ENCODE measurements at places on chromosomes 6 and 20.

DNA sequence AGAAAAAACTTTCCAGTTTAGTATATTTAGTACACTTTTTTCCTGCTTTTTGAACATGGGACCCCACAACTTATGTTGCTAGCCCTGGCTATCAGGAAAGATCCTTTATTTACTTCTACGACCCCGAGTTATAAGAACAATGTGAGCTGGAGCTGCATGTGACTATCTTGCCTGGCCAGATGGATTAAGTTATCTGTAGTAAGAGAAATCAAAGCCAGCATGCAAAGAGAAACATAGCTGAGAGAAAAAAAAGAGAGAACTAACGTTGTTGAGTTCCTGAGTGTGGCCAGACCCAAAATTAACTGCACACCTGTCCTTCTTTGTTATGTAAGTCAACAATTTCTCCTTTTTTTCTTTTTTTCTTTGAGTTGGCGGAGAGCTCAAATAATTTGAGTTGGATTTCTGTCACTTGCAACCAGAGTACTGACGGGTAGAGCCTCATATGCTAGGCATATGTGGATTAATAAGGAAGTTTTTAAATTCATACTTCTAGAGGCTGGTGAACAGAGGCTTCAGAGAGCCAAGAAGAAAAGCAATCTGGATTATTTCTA is 219.5 kb downstream of the HACE1 start:
- DNase-seq: no peak

GRCh38 chr6:43093436-43094289 is 17.5 kb downstream of the PTK7 start:
- no peak for DNase-seq

GRCh38 chr6:6331946-6332601 is 11.6 kb upstream of the F13A1 start:
- DNase-seq: no peak

DNA sequence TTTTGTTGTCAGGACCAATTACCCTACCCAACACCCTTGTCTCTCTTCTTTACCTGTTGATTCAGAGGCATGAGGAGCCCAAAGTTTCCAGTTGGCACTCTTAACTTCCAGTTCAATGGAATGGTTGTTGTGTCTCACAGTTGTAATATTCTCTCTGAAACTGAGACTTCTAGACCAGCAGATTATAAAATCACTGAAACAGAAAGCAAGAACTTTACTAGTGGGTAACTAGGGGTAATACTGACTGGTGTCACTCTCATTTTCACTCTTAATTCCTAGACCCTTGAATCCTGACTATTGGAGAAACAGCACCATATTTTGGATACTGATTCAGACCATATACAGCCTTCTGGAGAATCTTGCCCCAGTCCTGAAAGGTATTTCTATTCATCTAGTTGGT is 140.2 kb upstream of the MMS22L start:
- no peak for DNase-seq

- no peak for DNase-seq
These were observed 18.4 kb downstream of the LCA5 start for GRCh38 chr6:79518842-79519241.

- no peak for DNase-seq
These were observed 6.5 kb downstream of the PPP1R18 start for GRCh38 chr6:30679765-30680535.

- DNase-seq: no peak
These were observed 46.4 kb upstream of the CCDC28A start for GRCh38 chr6:138727182-138727581.

DNA sequence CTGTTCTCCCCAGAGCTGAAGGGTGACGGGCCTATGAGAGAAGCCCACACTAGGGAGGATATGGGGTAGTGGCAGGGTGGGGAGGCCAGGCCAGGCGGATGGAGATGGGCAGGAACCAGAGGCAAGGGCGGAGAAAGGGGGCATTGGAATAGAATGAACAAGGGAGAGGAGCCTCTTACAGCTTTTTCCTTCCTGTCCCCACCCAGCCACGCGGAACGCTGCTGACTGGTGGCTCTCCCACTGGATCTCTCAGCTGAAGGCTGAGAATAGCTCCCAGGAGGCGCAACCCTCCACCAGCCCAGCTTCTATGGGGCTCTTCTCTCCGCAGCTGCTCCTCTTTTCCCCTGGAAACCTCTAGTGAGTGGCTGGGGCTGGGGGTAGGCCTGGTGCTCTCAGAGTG is 10.8 kb downstream of the DLK2 start:
- DNase-seq: no peak

GRCh38 chr20:64161356-64162238 is 2.7 kb upstream of the MYT1 start:
- no peak for DNase-seq

DNA sequence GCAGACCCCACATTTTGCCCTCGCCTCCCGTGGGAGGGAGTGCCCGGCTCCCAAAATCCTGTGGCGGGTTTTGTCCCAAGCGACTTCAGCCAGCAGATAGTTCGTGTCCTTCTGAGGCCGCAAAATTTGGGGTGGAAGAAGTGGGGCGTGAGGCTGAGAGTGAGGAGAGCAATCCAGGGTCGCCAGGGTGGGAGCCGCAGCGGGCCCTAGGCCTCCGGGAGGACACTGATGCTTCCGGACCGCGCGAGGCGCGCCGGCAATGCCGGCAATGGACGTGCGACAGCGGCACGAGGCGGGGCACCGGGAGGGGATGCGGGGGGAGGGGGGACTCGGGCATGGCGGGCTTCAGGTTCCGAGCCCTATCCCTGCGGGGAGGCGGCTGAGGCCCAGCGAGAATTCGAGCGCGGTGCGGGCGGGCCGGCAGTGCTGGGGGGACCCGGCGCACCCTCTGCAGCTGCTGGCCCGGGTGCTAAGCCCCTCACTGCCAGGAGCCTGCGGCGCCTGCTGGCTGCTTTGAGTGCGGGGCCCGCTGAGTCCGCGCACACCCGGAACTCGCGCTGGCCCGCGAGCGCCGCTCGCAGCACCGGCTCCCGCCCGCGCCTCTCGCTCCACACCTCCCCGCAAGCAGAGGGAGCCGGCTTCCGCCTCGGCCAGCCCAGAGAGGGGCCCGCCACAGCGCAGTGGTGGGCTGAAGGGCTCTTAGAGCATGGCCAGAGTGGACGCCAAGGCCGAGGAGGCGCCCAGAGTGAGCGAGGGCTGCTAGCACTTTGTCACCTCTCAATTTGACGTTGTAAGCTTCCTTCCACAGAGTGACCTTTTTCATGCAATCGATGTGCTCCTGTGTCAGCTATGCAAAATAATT is 143.8 kb downstream of the LPA start:
- DNase-seq: peak; percentile 65

GRCh38 chr6:134626086-134626485 is 308.2 kb upstream of the SGK1 start:
- no peak for DNase-seq

- DNase-seq: no peak
These were observed 21.6 kb downstream of the DSE start for GRCh38 chr6:116392132-116393013.

- no peak for DNase-seq
These were observed 178.8 kb upstream of the HDDC2 start for GRCh38 chr6:125480571-125480970.

- no peak for DNase-seq
These were observed 10.0 kb upstream of the PACSIN1 start for GRCh38 chr6:34455831-34456230.

DNA sequence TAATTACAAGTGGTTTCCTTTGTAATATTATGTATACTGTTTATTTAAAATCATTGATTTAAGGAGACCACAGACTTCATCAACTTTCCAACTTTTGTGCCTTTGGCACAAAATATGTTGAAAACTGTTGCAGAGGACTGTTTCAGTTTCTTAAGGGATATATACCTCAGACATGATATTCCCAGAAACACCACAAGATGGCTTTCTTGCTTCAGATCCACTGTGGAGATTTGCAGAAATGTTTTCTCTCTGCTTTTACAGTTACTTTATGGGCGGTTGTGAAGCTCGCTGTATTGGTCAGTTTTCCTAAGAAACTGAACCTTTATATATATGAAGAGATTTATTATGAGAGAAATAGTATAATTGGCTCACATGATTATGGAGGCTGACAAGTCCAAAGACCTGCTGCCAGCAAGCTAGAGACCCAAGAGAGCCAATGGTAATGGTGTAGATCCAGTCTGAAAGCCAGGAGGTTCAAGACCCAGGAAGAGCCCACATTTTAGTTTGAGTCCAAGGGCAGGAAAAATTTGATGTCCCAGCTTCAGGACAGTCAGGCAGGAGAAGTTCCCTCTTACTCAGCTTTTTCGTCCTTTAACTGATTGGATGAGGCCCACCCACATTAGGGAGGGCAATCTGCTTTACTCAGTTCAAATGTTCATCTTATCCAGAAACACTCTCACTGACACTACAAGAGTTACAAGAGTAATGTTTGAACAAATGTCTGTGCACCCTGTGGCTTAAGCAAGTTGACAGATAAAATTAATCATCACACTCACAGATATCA is 12.8 kb downstream of the ME1 start:
- no peak for DNase-seq

- no peak for DNase-seq
These were observed 31.4 kb downstream of the NHSL1 start for GRCh38 chr6:138467901-138468300.

- no peak for DNase-seq
These were observed at the start of gene NTSR1 for GRCh38 chr20:62708591-62709536. Gene NTSR1, plus strand, starts transcription at chr20:62708836. Its CDS starts 372 bp downstream, at chr20:62709208.

DNA sequence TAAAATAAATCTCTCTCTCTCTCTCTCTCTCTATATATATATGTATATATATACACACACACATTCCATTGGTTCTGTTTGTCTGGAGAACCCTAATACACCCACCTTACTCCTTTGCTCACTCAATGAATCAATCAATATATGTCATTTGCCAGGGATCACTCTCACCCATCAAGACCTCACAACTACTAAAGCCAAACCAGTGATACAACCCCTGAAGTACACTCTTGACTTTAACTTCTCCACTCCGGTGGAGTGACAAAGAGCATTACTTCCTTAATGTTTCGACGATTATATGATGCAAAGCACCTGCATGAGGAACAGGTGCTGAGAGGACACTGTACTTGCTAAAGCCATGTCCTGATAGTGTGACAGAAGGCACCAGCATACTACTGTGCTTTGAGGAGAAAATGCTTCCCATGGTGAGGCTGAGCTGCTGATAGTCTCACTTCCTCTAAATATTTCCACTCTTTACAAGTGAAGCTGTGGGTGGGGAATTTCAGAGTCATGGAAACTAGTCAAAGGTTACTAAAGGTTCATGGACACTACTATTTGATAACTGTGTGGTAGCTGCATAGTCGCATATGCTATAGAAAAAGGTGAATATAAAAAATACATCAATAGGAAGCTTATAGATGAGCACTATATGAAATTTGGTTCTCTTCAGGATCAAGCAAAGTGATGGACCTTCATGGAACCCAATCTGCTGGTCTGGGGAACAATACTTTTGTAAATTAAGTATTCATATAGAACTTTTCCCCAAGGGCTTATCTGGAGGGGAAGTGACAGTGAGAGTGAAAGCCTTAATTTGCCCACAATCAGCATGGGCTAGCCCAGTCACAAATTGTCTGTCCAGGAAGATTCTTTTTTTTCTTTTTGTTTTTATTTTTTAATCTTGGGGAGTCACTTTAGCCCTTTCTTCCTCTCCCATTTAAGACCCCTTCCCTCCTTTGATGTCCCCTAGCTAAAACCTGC is 141.9 kb upstream of the NEDD9 start:
- no peak for DNase-seq

GRCh38 chr6:255041-255750 is 37.1 kb upstream of the DUSP22 start:
- no peak for DNase-seq

- no peak for DNase-seq
These were observed 144.5 kb upstream of the FLRT3 start for GRCh38 chr20:14481863-14482262.

DNA sequence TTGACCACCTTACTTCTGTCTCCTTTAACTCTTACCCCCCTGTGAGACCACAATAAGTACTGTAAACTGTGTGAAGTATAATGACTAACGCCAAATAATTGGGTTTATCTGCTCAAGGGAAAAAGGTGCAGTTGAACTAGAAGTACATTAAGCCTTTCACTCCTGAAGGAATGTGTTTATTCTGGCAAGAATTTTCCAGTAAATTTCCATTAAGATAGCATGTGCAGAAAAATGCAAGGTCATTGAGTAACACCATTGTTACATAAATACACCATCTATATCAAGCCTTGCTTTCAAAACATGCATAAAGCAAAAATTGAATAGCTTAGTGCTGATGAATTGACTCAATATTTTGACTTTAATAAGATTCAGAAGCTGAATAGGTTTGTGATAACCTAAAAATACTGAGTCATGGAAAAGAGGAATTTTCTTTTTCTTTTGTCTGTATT is 65.4 kb downstream of the ARHGAP18 start:
- DNase-seq: no peak

- DNase-seq: no peak
These were observed 4.8 kb downstream of the HELZ2 start for GRCh38 chr20:63568986-63569949.

DNA sequence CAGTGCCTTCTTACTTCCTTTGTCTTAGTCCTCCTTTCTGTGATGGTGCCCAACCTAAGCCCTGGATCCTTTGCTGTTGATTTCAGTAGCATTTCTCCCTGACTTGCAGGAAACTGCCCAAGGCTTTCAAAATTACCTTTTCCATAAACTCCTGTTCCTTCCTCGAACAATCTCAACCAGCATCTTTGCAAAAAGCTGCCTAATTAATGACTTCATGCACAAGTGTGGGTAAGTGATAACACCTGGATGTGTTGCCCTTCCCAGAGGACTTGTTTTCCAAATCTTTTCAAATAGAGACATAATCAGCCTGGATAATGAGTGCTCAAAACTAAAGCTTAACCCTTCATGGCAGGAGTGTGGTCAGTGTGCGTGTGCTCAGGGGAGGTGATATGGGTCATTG is 118.0 kb downstream of the PCSK2 start:
- no peak for DNase-seq

DNA sequence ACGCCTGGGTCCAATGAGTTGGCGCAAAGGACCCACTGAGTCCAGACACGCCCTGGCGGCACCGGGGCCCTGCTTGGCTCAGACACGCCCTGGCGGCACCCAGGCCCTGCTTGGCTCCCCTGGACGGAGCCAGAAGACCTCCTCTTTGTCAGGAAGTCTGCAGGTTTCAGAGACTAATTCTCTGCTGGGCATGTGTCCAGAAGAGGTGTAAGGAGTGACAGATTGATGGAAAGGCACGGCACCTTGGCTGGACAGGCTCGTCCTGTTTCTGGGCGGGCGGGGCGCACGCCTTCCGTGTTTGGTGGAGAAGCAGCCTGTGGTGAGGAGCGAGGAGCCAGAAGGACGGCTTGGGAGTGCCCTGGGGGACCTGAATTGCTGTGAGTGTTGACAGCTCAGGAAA is 23.1 kb upstream of the DACT2 start:
- DNase-seq: no peak

DNA sequence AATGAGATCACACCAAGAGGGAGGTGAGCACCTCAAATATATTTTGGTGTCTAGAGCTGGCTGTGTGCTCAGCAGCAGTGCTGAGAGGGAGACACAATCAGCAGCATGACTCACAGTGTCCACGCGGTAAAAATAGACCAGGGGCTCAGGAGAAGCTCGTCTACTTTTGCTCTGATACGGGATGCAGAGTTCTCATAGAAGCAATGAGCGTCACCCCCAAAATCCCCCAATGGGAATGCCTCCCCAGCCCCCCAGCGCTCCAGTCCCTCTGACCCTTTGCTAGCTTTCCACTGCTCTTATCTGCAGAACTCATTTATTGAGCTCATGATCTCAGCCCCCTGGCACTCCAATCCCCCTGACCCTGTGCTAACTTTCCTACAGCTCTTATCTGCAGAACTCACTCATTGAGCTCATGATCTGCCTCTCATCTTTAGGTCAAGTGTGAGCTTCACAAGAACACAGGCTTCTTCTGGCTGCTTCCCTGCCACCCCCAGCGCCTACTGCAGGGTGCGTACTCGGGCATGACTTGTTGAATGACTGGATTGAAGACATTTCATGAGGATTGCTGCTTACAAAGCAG is 34.0 kb downstream of the SYNDIG1 start:
- no peak for DNase-seq

GRCh38 chr20:1912646-1913045 is 17.4 kb downstream of the SIRPA start:
- no peak for DNase-seq

Measured in activated CD4-positive, CD25-positive, alpha-beta regulatory T cell (primary cell).